ENCODE measurements at places on chromosomes 4 and X.

DNA sequence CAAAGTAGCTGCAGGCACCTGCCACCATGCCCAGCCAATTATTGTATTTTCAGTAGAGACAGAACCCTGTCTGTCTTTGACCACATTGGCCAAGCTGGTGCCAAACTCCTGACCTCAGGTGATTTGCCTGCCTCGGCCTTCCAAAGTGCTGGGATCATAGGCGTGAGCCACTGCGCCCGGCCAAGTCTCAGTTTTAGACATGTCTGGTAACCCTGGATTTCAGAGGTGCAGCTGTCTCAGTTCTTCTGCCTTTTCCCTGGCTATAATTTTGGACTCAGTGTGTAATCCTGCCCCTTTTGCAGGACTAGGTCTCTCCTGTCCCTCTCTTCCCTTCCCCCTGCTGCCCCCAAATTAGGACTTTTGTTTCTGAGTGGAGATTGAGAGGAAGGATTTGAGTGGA is 46.6 kb downstream of the FAM193A start:
- no peak for DNase-seq

GRCh38 chrX:119512146-119512800 is 44.0 kb downstream of the SLC25A5 start:
- peak; percentile 25 for DNase-seq

- DNase-seq, result no peak
Measured at GRCh38 chrX:80747832-80748231, 61.8 kb downstream of the BRWD3 start.

DNA sequence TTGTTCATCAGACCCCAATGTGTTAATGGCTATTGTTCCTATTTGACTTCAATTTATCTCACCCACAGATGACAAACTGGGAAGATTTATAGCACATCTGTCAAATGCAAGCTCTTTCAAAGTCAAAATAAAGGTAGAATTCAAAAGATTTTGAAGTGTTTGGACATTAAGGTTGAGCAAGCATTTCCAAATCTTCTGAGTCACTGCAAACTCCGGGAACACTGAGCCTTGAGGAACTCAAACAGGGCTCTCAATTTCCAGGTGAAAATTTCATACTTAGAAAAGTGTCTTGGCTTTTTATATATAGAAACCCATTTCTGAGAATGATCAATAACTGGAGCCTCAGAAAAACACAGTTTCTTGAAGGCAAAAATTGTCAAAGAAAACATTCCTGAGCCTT is 199.5 kb upstream of the IGFBP7 start:
- no peak for DNase-seq

GRCh38 chr4:39169426-39169825 is 12.9 kb upstream of the WDR19 start:
- DNase-seq, result no peak

DNA sequence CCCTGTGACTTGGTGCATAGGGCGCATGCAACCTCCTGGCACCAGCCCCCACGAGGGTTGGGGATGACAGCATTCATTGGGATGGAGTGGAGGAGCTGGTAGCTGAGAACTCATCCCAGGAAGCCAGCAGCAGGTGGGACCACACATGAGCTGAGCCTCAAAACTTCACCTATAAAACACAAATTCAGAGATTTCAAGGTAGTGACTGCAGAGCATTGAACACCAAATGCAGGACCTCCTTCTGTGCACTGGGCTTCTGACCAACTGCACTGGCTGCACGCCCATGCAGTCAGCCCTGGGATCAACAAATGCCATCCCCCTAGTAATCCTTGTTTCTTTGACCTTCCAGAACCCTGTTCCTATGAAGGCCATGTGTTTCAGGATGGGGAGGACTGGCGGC is 197.8 kb downstream of the FRAS1 start:
- DNase-seq, result no peak

DNA sequence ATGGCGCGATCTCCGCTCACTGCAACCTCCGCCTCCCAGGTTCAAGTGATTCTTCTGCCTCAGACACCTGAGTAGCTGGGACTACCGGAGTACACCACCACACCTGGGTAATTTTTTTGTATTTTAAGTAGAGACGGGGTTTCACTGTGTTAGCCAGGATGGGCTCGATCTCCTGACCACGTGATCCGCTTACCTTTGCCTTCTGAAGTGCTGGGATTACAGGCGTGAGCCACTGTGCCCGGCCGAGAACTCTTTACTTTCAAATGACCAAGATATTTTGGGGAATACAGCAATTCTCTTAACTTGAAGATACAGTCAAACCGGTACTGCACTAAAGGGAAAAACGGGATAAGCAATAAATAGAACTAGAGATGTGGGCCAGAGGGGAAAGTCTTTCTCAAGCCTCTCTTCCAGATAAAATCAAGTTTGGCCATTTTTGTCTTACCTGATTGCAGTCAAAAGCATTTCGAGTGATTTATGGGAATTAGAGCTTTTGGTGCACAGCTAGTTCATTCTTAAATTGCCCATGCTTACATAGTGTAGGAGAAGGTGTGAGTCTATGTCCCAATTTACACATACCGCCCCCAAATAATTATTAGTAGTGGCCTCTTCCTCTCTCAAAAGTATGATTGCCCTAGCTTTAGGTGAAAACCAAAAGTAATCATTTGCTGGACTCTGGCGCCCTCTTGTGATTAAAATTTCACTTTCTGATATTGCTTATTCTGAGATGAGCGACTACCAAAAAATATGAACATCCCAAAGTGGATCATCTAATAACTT is 53.2 kb upstream of the ABCG2 start:
- peak; percentile 71 for DNase-seq

- no peak for DNase-seq
Measured at GRCh38 chr4:105510245-105510644, 36.4 kb upstream of the PPA2 start.

GRCh38 chr4:77347351-77347966 is 190.5 kb downstream of the CCNG2 start:
- no peak for DNase-seq

DNA sequence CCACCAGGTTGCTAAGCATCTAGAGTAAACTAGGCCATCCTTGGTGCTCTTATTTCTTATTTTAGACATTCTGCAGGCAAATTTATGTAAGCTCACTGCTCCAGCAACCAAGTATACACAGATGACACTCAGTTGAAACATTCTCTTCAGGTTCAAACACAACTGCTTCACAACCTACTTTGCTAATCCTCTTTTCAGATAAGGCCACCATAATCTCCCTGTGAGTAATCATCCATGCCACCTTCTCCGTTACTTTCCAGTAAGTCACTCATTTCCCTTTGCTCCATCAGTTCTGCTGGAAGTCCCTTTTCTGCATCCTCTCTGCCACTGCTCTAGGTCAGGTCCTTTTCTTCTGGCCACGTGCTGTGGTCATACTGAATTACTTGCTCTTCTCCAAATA is 120.2 kb upstream of the WDFY3 start:
- no peak for DNase-seq

- no peak for DNase-seq
Measured at GRCh38 chrX:97616883-97617530, 733.3 kb downstream of the RPA4 start.

- DNase-seq, result no peak
Measured at GRCh38 chrX:148878371-148878770, 378.0 kb downstream of the AFF2 start.

- no peak for DNase-seq
Measured at GRCh38 chr4:62513306-62513705, 1313.2 kb downstream of the ADGRL3 start.

GRCh38 chr4:154367659-154368058 is 123.9 kb downstream of the DCHS2 start:
- no peak for DNase-seq

DNA sequence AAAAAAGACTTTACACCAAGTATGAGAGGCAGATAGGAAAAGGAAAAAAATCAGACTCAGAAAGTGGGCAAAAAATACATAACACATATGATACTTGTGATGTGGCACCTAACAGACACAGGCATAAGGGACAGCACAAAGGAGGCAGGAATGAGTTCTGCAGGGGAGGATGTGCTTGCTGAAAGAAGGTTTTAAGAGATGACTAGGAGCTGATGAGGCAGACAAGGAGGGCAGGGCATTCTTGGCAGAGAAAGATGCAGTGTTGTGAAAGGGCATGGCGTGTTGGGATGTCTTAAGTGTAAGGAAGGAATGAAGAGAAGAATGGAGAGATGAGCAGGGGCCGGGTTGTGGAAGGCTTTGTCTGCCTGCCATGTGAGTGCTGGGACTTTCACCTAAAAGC is 49.7 kb upstream of the TMEM154 start:
- no peak for DNase-seq

DNA sequence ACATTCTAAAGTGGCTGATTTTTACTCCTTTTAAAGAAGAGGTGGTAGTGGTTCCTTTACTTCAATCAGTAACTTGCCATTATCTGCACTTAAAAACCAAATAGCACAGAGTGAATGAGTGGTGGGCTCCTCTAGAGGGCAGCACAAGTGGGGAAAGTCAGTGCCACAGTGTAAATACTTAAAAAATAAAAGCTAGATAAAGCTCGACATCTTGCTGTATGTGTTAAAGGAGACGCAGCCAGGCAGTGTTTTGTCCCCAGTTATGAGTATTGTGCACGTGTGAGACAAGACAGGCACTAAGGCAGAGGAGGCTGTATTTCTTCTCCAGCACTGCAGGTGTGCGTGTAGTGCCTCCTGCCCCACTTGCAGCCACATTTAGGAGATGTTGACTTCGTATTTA is 24.6 kb downstream of the NAP1L5 start:
- peak; percentile 31 for DNase-seq

GRCh38 chr4:123317211-123317610 is 79.4 kb upstream of the SPRY1 start:
- DNase-seq, result no peak

DNA sequence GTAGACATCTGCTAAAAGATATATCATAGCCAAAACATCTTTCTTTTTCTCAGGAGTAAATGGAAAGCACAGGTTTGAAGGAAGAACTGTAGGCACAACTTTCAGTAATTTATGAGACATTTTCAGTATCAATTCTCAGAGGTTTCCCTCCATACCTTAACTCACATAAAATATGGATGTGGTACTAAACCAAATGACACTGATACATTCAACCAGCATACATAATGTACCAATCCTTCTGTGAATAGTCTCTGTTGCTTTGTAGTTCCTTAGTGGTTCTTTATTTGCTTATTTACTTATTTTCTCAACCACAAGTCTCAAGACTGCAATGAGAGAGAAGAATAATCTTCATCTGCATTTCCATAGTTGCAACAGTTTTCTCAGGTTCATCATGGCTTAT is 96.1 kb downstream of the ARHGAP24 start:
- DNase-seq, result no peak

DNA sequence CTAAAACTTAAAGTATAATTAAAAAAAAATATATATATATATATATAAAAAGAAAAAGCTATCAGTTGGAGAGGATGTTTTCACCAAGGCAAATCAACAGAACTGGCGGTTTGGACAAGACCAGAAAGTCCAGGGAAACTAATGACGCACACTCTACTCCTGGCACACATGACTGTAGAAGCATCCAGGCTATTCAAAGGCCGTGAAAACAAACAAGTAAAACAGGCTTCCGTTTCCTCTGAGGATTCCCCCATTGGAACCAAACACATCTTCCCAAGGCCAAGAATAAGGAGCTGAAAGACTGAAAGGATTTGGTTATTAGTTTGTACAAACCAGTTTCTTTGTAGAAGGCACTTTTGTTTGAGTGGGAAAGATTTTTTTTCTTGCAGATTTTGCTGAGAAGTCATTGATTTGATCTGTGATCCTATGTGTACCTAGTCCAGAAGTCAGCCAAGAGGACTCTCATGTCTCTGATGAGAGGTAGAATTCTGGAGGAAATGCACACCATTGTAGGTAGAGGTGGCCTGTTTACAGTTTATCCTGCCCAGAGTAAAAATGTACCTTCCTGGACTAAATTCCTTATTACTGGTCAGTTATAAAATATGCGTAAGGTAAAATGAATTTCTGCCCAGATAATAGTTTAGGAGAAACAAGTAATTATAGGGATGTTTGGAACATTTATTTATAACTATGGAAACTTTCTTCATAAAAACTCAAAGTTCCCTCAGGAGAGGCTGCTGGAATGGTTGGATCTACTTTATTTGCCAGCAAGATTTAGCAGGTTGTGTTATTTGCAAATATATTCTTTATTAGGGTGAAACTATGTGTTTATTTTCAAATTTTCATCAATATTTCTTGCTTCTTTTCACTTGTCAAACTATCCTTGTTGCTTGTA is 66.5 kb downstream of the DMP1 start:
- DNase-seq, result no peak

GRCh38 chr4:71296945-71297344 is 41.9 kb upstream of the SLC4A4 start:
- DNase-seq, result no peak

GRCh38 chrX:22234380-22234779 is 38.3 kb upstream of the CBLL2 start:
- DNase-seq, result no peak

- no peak for DNase-seq
Measured at GRCh38 chr4:3572363-3572762, 40.1 kb upstream of the LRPAP1 start.

- DNase-seq, result no peak
Measured at GRCh38 chrX:21715337-21715736, 42.6 kb downstream of the SMPX start.

DNA sequence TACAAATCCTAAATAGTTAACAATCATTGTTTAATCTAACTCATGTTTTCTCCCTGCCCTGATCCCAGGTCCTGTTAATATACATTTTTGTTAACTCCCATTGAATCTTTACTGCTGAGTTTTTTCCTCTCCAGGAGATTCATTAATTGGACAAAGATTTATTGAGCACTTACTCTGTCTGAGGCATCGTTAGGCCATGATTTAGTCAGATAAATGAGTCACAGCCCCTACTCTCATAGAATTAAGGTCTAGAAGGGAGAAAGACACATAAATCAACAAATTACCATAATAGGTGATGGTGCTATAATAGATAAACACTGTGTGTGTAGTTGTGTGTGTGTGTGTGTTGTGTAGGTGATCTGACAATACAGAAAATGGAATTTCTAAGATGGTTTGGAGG is 112.5 kb downstream of the MAPK10 start:
- DNase-seq, result no peak

DNA sequence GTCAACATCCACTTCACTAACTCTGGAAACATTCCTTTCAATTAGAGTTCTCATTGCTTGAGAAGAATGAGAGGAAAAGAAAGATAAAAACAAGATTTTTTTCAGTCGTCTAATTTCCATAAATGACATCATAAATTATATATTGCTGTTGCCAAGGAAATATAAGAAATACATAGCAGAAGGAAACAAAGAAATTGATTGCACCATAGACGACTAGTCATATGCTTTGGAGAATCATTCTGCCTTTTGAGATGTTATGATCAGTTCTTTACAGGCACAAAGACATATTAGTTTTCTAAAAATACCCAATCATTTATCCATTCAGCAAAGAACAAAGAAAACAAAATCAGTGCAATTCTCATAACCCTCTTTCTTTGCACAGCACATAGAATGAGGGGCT is 672 bp upstream of the C1QTNF7 start:
- no peak for DNase-seq

DNA sequence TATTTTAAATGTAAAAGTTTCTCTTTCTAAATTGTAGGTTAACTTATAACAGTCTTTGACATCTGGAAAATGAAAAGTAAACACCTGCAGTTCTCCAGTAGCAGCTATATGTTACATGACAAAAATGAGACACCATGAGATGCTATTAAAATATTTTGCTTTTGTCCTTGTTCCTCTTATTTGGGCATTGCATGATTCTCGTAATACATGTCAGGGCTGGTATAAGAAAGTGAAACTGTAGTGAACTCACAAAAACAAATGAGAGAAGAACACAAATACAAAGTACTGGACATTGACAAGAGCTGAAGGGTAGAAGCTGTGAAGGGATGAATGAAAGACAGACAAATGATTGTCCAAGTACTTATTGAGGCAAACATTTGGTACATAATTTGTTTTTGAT is 9.0 kb downstream of the GK2 start:
- no peak for DNase-seq

GRCh38 chr4:143404555-143404954 is 67.9 kb downstream of the GAB1 start:
- no peak for DNase-seq

Measured in CD4-positive, alpha-beta T cell treated with Interleukin-10 for 1 hour (primary cell).